ENCODE measurements at places on chromosomes 5 and 9.

GRCh38 chr9:85528607-85529006, 213.1 kb downstream of the AGTPBP1 start:
- DNase-seq, result no peak

DNA sequence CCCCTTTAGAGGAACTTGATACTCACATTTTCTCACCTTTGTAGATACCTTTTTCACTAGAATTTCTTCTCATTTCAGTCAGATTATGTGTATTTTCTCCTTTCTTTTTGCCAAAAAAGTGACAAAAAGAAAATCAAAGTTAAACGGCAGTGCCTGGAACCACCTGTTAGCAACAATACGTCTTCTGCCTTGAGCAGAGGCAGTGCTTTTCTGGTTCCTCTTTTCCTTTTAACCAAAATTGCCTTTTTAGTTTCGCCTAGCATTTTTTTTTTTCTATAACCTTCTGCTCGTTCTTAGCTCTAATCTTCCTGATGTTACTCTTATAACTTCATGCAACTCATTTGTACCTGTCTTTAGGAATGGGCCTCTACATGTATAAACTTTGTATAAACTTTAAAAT, 26.1 kb downstream of the SMIM32 start:
- no peak for DNase-seq

DNA sequence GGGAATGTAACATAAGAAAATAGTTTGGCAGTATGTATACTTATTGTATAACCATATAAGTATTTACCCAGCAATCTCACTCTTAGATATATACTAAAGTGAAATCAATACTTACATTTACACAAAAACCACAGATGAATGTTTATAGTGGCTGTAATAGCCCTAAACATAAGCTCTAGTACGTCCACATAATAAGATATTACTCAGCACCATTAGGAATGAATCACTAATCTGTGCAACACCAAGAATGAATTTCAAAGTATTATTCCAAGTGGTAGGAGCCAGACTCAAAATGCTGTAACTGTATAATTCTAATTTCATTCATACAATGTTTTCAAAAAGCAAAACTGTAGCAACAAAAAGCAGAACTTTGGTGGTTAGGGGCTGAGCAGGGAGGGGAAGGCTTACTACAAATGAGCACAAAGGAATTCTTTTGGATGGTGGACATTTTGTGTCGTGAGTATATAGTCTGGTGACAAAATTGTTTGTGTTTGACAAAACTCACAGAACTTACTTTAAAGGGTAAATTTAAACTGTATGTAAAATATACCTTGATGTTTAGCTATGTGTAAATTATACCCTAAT, 11.9 kb upstream of the C5orf46 start:
- DNase-seq, result no peak

GRCh38 chr9:89872913-89873707, 268.3 kb downstream of the GADD45G start:
- no peak for DNase-seq

GRCh38 chr5:91141642-91142041, 241.5 kb downstream of the ARRDC3 start:
- DNase-seq, result no peak

GRCh38 chr5:57598756-57599155, 116.1 kb upstream of the ACTBL2 start:
- DNase-seq, result no peak

- no peak for DNase-seq
Measured at GRCh38 chr9:81239388-81239787, 450.0 kb downstream of the TLE1 start.

- DNase-seq, result no peak
Measured at GRCh38 chr5:141870871-141871270, 7.3 kb downstream of the PCDH1 start.

- no peak for DNase-seq
Measured at GRCh38 chr9:89364666-89365531, 46.6 kb downstream of the SECISBP2 start.

DNA sequence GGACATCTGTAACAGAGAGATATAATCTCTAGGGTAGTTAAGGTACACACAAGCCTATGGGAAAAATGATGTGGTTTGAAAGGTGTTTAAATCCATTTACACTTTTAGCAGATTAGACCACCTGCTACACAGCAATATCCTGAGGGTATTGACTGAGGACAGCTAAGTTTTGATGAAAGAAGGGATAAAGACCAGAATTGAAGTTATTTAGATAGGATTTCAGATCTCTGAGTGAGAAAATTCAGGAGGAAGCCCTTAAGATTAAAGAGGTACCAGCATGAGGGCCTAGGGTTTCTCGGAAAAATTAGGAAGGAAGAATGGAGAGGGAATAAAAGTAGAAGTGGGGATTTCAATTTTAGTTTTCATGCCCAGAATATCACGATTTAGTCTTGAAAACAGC, 267.3 kb downstream of the COX7C start:
- no peak for DNase-seq

DNA sequence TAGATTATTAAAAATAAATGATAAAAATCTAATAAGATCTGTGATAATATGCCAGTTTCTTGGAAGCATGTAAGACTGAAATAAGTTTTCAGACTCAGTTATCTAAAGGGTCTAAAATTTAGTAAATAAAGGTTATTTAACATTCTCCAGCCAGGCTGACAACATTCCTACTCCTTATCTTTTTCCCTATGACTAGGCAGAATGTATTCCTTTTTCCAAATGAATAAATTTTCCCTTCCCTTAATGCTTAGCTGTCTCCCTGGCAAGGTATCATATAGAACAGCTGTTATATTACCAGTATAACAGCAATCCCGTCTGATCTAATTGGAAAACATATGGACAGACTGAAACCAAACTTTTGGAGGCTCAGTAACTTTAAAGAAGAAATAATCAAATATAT, 13.0 kb downstream of the MEGF9 start:
- no peak for DNase-seq

- DNase-seq, result no peak
Measured at GRCh38 chr9:98539954-98540353, 168.8 kb downstream of the GABBR2 start.

DNA sequence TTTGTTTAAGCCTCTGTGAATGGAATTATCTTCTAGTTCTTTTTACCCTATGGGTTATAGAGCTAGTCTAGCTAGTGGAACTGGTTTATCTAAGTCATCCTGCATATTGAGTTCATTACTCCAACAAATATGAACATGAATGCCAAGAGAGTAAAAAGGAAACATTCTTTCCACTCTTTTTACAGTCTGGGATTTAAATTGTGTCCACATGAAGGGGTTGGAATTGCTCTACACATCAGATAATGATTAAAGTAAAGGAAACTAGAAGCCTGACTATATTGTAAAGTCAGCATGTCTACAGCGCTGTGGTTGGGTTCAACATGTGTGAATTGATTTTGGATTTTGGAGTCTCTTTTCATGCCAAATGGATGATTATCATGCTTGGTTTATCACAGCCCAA, 173.1 kb downstream of the CCDC171 start:
- no peak for DNase-seq
